ENCODE measurements at places on chromosomes 6 and 20. TPM values are rescaled to one million over a fixed set of nuclear protein-coding genes. Genes with fewer than 3 reads are reported as not detected.

Gene SLC32A1
- polyA plus RNA-seq = not detected

Gene C20orf204
- 0.91 TPM for polyA plus RNA-seq

Gene AKIRIN2
- 47.7 TPM for polyA plus RNA-seq

Gene OR2B6
- polyA plus RNA-seq = not detected

Gene MOG
- polyA plus RNA-seq = not detected

DNA sequence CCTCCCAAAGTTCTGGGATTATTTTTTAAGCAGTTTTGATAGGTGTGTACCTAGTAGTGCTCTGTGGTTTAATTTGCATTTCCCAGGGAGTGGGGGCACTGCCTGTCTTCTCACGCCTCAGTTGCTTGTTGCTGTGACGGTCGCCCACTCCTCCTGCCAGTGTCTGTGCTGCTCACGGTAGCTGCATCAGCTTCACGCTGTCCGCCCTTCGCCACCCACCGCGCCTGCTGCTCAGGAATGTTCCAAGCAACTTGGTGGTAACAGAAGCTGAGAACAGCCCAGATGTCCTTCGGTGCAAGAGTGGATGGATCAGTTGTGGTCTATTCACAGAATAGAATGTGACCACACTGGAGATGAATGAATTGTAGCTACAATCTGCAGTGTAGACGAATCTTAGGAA is 22.9 kb downstream of the DNAJC5 start:
- no peak for DNase-seq

- no peak for DNase-seq
These were observed 29.7 kb upstream of the FAM50B start for GRCh38 chr6:3819161-3820110.

DNA sequence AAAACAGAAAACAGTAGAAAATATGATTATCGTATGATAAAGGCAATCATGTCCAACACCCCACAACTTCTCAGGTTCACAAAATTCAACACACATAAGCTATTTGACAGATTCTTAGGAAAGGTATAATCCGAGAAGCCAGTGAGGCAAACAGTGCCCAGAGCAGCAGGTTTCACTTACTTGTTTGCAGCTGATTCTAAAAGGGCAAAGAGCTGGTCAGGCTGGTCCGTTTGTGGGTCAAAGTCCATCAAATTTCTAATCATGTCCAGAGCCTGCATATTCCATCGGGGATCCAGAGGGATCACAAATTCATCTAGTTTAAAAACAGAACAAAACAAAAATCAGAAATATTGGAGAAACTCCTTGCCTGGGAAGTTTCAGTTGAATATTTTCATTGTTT is 69.8 kb upstream of the LYRM2 start:
- no peak for DNase-seq

DNA sequence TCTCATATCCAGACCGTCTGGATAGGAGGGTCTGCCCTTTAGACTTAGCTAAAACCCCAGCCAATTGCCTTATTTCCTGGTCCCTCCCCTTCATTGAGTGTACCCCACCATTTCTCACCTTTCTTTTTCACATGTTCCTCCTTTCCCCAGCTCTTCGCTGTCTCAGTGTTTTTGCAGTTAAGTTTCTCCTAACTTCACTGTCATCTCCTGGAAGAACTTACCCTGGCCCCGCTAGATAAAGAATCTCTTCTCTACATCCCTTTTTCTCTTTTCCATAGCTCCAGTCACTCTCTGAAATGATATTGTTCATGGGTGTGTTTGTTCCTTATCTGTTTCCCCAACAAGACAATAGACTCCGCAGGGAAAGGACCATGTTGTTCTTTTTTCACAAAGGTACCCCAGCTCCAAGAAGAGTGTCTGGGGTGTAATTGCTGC is 208.8 kb downstream of the TSHZ2 start:
- no peak for DNase-seq

- no peak for DNase-seq
These were observed 108.4 kb upstream of the SLC35B3 start for GRCh38 chr6:8543714-8544113.

DNA sequence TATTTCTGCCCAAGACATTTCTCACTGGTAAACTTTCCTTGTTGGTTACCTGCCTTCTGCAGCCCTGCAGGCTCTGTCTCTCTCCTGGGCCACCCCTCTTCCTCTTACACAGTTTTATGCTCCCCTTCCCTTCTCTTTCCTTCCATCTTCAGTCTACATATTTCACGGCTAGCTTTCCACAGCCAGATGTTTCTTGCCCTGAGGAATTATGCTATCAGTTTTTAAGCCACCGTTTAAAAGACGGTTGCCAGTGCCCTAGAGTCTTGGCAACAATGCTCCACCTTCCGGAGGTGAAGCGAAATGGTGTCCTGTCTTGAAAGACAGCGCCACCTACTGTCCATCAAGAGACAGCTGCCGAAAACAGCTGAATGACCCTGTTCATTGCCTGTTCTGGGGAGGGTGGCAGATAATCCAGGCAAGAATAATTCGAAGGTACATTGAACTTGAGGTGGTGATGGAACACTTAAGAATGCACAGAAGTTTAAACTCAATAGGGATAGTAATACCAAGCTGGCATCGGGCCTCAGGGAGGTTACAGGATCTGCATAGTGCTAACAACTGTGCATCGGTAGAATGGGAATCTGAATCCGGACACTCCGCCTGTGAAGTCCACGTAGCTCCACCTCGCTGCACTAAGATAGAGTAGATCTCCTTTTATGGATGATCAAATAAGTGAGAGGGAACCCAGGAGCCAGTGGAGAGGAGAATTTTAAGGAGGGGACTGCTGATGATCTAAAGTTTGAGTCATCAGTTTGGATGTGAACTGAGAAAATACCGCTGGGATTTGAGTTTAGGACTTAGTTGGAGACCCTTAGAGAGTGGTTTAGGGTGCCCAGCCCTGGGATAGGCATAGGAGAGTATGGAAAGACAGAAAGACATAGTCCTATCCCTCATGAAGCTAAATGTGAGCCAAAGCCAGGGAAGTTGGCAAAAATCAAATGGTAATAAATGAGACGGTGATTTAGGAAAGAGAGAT is 4.8 kb upstream of the TRIM40 start:
- DNase-seq = peak; percentile 58

DNA sequence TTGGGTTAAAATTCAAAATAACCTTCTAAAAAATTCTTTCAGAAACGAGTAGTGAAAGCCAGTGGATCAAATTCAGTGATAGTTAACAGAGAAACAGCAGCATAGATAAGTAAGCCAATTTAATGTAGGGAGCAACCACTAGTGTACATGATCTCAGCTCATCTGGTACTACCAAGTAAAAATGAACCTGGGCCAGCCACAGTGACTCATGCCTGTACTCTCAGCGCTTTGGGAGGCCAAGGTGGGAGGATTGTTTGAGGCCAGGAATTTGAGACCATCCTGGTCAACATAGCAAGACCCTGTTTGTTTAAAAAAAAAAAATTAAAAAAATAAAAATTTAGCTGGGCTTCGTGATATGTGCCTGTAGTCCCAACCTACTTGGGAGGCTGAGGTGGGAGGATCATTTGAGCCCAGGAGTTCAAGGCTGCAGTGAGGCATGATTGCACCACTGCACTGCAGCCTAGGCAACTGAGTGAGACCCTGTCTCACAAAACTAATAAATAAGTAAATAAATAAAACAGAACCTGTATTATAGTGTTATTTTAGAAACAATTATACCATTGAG is 32.4 kb downstream of the CBFA2T2 start:
- no peak for DNase-seq

DNA sequence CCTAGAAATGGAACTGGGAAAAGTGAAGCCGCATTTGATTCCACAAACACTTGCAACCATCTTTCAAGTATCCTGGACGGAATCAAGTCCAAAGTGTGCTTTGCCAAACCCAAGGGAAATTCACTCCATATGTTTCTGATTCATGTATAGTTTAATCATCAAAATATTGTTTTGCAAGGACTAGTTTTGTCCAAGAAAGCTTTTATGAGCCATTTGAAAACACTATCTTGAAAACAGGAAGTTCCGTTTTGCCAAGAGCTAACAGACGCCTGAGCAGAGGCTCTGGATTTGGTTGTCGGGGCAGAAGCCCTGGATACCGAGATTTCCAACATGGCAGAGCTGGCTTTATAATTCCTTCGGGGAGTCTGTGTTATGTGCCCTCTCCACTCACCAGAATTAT is 251.1 kb downstream of the PHACTR1 start:
- no peak for DNase-seq

GRCh38 chr6:5995658-5995948 is 11.1 kb downstream of the NRN1 start:
- no peak for DNase-seq

DNA sequence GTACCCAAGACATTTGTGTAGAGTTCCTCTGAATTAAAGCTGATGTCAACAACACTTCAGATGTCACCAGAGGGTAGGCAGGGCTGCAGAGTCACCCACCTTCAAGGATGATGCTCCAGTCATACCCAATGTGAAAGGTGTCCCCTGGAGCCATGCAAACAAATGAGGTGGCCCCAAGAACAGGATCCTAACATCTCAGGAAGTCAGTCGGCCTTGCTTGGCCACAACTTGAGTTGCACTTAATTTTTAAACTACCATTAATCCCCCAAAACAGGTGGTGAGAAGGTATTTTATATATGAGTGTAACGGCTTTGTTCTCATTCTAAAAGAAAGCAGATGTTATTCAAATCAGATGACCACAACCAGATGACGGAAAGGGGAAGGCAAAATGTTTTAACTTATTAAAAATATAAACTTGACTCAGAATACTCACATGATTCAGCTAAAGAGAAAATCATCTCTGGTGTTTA is 21.1 kb upstream of the SERPINB1 start:
- DNase-seq = peak; percentile 49

DNA sequence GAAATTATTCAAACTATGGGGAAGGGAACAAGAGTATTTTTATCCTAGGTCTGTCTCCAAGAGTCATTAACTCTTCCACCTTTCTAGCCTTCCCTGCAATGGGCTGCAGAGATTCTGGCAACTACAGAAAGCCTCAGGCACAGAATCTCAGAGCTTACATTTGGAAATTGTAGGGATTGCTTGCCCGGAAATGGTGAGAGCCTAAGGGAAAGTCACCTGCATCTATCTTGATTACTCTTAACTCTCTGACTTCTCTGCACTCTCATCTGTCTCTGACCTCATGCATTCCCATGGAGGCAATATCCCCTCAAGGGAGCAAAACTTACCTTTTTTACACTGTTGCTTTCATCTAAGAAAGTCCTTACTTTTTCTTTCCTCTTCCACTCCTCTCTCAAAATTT is 513.2 kb upstream of the MARCKS start:
- no peak for DNase-seq

GRCh38 chr6:12890171-12890790 is 173.7 kb downstream of the PHACTR1 start:
- DNase-seq = no peak
